ENCODE measurements at places on chromosomes 4 and X.

DNA sequence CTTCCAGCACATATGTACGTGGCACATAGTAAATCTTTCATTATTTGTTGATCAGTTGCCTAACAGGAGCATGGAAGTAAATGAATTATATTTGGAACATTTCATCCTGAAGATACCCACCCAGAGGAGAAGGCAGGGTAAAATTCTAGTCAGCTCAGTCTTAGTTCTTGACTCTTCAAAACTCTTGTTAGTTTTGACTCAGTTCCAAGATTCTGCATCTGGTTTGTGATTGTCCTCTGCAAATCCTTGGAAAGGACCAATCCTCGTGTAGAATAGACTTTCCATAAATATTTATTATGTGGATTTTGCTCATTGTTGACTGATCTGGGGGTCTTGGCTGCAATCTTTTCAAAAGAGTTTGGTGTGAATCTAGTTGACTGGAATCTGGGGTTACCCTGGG lies 257.5 kb upstream of the FAT1 start:
- DNase-seq = no peak

DNA sequence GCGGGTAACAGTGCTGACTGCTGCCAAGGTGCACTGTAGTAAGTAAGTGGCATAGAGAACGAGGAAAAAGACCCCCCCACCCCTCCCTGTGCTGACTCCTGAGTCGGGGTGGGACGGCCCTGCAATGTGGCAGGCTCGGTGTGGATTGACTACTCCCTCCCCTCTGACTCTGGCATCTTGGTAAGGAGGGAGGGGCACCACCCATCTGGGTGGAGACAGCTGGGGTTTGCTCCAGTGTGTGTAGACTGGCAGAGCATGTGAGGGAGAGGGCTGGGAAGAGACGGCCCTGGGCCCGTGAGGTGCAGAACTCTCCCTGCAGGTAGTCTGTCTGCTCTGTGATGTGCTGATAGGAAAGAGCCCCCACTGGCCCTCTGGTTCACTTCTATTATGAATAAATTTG lies 31.0 kb downstream of the NSG1 start:
- DNase-seq = no peak

- peak; percentile 13 for DNase-seq
Observed at GRCh38 chr4:38284294-38285030, 324.3 kb downstream of the PTTG2 start.

DNA sequence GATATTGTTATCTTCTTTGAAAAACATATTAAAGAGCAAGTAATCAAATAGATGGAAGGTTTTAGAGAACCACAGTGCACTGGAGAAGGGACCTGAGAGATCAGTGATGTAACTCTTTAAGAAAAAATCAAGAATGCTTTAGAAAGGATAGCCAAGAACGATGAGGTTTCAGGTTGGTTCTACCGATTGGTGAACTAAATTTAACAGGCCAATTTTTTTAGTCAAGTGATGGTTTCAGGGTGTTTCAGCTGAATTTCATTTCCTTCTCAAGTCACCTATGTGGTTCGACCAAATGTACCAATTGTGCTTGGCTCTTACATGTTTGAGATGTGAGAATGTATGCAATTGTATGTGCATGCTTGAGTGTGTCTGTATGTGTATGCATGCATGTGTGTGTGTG lies 26.5 kb downstream of the HS3ST1 start:
- no peak for DNase-seq

DNA sequence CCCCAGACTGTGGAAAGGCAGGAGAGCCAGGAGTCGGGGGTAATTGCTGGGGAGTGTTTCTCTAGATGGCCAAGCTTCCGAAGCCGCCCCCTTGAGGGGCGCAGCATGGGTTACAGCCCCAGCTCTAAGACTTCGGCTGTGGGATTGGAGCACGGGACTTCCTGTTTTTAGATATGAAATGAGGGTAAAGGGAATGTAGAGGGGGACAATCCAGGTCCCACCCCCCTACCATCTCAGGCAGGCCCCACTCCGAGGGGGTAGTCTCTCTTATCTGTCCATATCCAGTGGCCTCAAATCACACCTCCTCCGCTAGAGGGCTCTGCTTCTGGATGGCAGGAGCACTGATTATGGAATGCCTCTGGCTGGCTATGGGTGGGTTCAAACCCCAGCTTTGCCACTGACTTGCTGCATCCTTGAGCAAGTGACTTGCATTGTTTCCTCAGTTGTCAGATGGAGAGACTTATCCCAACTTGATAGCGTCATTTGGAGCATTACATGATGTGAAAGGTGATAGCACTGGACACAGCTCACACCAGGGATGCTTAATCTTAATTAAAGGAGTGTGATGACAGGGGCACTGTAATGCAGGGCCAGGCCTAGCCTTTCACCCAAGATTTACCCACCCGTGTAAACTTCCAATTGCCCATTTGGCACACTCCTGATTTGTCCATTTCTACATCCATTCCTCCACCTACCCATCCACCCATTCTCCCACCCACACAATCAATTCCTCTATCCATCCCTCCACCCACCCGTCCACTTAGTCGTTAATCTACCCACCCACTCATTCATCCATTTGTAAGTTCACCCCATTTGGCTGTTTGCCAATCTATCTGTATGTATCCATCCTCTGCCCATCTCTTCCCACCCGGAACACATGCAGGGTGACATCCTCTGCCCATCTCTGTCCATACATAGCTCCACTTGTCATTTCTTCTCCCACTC lies 848 bp upstream of the KCND1 start:
- no peak for DNase-seq

DNA sequence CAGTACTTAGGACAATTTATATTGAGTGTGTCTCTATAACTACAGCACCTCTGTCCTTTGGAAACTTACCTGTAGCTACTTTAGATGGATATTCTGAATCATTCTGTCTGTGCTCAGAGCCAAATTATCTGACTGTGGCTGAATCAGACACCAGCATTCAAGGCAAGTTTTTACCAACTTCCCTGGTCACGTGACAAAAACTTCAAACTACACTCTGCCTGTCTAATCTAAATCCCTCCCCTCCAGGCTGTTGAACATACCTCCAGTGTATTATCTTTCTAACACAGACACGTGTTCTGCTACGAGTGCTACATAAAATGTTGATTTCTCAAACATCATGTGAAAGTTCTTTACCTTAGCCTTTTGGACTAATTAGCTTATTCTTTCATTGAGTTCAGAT lies 641.2 kb upstream of the CPEB2 start:
- no peak for DNase-seq

- DNase-seq = peak; percentile 42
Observed at GRCh38 chrX:101429934-101430333, 21.9 kb downstream of the HNRNPH2 start.

GRCh38 chrX:68658530-68658929 lies 11.1 kb downstream of the STARD8 start:
- no peak for DNase-seq

GRCh38 chr4:20368926-20369325 lies 117.2 kb downstream of the SLIT2 start:
- peak; percentile 75 for DNase-seq

DNA sequence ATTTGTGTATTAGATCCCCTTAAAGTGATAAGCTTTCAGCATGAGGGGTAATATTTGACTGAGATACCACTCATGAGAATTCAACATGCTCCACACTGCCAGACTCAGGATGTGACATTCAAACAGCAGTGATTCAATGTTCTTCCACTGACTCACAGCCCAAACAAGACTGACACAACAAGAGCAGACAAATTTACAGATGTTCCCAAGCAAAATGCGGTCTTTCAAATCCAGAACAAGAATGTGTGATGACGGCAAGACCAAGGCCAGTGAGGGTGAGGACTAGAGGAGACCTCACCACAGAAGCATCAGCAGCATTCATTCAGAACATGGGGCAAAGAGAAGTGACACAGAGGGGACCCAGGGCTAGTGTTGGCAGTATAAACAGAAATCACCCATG lies 99.3 kb upstream of the GRIA3 start:
- peak; percentile 39 for DNase-seq

- no peak for DNase-seq
Observed at GRCh38 chrX:124720532-124720931, 374.2 kb downstream of the SH2D1A start.

DNA sequence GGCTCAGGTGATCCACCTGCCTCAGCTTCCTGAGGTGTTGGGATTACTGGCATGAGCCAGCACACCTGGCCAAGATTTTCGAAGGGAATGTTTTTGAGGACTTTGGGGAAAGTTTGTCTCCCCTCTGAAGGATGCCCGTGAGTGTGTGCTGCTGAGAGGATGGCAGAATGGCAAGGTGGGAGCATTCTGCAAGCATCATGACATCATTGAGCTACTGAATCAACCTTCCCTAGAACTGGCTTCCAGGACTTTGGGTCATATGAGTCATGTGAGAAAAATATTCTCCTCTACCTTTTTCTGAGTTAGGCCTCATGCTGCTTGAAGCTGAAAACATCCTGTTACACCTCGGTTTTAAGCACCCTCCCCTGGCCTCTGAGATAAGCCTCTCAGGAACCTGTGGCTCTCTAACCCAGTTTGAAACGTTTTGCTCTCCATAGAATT lies 31.0 kb downstream of the TMEM131L start:
- DNase-seq = no peak
